Activated CD8-positive, alpha-beta memory T cell treated with anti-CD3 and anti-CD28 coated beads for 4 hours (primary cell): ENCODE measurements at places on chromosomes 2 and 18.

DNA sequence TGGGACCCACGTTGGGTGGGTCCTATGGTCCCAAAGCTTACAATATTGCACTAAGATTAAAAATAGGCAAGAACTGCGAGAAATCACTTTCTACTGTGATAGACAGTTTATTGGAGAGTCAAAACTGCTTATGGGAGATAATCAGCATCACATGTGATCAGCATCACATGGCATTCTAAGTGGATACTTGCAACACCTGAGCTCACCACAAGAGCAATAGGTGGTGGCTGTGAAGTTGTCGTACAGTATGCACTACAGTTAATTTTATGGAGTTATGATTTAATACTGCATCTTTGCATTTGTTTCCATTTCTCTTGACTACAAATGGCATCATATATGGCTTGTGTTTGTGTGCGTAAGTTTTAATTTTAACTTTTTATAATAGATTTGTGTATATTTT lies 11.6 kb downstream of the PNO1 start:
- DNase-seq = no peak

- no peak for DNase-seq
Measured at GRCh38 chr18:40980171-40980570, 974.9 kb upstream of the PIK3C3 start.

DNA sequence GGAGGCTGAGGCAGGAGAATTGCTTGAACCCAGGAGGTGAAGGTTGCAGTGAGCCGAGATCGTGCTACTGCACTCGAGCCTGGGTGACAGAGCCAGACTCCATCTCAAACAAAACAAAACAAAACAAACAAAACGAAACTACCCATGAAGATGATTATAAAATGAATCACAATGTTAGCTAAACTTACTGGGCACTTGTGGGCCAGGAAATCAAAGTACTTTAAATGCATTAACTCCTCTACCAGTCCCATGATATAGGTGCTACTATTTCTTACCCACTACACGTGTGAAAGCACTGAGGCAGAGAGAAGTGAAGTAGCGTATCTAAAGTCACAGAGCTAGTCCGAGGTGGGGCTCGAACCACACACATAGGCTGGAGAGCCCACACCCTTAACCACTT lies 53.6 kb downstream of the POLE4 start:
- DNase-seq = no peak

DNA sequence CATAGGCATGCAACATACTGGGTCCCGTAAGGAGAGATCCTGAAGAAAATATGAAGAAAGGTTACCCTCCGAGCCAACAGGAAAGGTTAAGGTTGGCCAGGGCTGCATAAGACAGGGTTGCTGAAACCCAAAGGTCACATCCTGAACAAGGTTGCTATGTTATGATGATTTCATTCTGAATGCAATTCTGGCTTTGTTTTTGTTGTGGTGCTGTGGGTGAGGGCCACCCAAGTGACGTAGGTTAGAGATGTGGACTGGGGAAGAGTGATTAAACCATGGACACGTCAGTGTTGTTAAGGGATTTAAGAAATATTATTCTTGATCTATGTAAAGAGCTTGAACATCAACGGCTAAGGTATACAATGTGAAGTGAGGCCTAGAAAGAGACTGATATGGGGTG lies 60.0 kb downstream of the ZEB2 start:
- no peak for DNase-seq

- no peak for DNase-seq
Measured at GRCh38 chr18:52341608-52342381, 1.8 kb downstream of the DCC start.

- no peak for DNase-seq
Measured at GRCh38 chr2:174027956-174028355, 62.8 kb upstream of the SP3 start.

DNA sequence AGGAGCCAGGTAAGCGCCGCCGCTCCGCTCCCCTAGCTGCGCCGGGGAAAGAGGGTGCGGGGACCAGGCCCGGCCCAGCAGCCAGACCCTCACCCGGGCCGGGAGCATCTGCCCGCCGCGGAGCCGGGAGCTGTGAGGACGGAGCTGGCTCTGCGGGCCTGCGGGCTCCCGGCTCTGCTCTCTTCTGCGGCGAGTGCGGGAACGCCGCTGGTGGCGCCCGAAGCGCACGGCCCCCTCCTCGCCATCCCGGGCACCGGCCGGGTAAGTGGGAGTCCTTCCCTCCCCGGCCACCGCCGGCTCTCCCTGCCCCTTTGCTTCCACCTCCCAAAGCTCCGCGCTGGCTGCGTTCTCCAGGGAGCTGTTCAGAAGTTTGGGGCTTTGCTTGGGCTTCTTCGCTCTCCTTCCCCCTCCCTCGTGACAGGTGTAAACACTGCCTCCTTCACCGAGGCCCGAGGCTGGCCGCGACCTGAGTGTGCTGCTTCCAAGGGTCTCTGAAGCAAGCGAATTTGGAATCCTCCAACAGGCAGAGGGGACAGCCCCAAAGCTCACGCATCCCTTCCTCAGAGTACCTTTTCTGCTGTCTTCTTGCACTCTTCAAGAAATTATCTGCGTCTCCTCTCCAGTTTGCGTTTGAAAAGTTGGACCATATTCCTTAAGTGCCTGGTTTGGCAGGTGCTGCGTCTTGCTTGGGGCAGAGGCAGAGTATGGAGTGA lies 632 bp downstream of the AFTPH start:
- DNase-seq = no peak

DNA sequence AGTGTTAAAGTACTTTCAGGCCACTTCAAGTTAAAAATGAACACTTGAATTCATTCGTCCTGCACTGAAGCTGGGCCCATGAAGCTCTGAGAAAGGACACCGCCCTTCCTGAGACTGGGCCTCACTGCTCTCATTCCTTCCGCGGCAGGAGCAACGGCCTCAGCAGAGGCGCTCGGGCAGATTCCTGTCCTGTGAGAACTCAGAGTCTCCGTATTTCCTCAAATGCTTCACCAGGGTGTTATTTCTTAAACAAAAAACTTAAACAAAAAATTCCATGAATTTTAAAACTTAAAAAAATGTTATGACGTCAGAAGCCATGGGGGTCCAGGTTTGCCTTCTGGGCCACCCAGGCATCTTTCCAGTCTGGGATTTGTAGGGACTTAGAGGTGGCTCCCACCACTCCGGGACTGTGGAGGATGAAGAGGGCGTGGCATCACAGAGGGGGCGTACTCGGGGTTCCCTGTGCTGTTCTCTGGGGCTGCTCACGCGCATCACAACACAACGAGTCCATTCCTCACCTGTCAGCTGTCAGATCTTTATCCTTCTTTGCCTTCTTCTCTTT lies 115.9 kb upstream of the ASB18 start:
- no peak for DNase-seq

GRCh38 chr2:216490061-216490460 lies 8.6 kb upstream of the RPL37A start:
- DNase-seq = no peak

DNA sequence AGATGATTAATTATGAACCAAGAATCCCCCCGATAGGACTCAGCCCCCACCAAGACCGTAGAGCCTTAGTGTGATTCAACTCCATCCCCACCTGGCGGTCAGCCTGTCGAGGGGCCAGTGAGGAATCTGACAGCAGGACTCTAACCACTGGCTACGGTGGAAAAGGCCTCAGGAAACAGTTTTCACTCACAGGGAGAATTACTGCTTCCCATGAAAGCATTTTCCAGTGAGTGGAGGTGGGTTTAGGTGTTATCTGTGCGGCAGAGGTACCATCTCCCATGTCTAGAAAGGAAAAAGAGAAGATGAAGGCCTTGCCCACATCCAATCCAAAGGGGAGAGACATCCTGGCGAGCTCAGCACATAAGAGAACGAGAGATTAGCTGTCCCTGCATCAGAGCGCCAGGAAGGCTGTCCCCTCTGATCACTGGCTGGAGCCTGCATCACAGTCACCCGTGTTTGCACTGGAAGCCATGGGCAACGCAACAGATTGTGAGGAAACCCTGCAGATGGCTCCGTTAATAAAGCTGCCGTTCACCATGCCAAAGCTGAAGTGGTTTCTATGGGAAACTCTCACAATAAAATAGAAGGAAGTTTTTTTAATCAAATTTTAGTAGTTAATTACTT lies 22.3 kb downstream of the COX7A2L start:
- no peak for DNase-seq

DNA sequence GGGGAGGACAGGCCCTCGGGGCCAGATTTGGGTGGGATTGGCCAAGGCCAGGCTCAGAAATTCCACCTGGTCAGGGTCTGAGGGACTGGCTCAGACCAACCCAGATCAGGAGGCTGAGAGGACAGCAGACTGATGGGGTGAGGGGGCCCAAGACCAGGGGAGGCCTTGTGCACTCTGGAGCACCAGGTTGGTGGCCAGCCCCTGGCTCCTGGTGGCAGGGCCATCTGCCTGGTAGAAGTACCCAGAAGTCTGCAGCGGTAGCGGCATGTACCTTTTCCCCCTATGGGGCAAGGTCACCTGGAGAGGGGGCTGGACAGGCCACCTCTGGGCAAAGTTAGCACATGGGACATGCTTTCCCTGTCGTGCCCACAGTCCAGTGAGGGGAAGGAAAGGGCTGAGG lies 21.2 kb upstream of the ODC1 start:
- DNase-seq = no peak

- DNase-seq = no peak
Measured at GRCh38 chr2:216538538-216538937, 39.9 kb downstream of the RPL37A start.

DNA sequence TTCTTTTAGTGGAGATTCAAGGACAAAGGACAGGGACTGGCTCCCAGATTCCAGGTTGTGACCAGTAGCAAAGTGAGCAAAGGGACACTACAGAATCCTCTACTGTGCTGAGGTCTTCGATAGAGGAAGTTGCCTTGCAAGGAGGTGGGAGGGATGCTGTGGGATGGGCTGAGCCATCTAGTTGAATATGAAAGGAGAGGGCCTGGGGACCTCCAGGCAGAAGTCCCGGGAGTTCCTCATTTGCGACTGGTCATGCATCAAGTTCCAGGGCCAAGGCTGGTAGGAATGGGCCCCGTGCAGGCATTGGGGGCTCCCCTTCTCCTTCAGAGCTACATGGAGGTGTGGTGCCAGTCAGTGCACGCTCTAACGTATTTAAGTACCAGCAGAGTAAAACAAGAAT lies 12.6 kb upstream of the PROM2 start:
- no peak for DNase-seq

DNA sequence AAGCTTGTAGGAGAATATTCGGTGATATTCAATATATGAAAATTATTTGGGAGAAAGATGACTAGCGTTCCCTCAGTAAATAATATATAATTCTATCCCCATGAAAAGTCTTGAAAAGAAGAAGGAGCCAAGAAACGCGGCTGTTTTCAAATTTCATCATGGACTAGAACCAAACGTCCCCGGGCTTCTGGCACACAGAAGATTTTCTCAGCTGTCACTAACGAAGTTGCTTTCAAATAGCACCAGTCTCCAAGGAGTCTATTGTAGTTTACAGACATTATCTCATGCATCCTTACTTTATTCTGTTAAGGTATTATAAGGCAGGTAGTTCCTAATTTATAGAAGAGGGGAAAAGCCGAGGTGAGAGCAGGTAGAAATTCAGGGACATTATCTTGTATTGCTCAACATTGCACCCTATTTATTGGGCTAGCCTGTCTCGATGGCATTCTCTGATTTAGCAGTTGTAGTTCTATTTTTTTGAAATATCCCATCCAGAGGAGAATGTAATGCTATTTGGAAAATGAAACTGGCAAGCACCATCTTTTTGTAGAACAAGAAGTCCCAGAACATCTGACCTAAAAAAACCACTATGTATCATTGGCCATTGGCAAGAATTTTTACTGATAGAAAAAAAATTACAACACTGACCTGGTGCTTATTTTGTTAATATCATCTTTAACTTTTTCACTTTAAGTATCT lies 198.1 kb upstream of the RASGRP3 start:
- DNase-seq = no peak

- no peak for DNase-seq
Measured at GRCh38 chr18:62521593-62521992, 1.2 kb upstream of the ZCCHC2 start.

DNA sequence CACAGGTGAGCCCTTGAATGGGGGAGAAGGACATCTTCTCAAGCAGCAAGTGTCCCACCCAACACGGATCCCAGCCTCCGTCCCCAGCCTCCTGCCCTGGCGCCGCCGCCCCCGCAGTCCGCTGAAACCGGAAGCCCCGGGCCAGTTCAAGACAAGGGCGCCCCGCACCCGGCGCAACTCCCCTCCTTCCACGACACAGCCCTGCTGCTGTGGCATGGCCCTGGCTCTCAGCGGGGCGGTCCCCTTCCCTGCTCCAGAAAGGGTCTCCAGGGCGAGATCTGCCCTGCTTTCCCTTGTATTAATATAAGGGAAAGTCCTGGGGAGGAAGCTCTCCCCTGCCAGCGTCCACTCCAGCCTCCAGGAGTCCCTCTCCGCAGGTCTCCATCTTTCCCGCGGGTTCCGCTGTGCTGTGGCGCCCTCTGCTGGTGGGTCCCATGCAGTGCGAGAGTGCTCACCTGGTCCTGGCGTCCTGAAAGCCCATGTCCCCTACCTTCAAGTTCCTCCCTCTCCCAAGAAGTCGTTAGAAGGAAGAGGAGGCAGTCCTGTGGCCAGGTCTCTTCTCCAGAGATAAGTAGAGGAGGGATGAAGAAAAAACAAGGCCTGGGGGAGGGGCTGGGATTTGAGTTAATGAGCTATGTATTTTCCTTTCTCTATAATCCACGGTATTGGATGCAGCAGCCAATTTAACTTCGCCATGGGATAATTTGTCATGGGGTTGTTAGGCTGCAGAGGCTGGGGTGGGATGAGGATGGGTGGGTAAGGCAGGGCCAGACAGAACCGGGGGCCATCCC lies 176.0 kb downstream of the SMAD2 start:
- no peak for DNase-seq

GRCh38 chr2:207252979-207253645 lies 87.4 kb upstream of the KLF7 start:
- DNase-seq = no peak

GRCh38 chr2:207744451-207744850 lies 25.3 kb downstream of the FZD5 start:
- no peak for DNase-seq

GRCh38 chr2:19723021-19723420 lies 178.8 kb downstream of the TTC32 start:
- no peak for DNase-seq

DNA sequence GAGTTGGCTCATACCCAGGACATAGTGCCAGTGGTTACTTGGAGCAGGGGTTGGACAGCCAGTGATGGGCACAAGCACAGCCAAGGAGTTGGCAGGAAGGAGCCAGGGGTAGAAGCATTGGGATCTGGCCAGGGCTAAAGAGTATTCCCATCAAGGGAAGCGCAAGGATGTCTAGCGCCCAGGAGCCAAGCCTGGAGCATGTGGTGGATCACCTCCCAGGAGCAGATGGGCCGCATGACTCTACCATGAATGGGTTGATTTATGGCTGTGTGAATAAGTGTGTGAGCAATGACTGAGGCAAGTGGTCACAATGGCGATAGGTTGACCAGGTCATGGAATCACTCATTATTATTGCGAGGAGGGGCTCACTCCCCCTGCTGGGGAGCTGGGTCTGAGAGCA lies 111.1 kb downstream of the FHOD3 start:
- no peak for DNase-seq

- no peak for DNase-seq
Measured at GRCh38 chr2:202763916-202764315, 107.7 kb downstream of the ICA1L start.
